ENCODE measurements at places on chromosomes 3 and 15. TPM values are rescaled to one million over a fixed set of nuclear protein-coding genes. Genes with fewer than 3 reads are reported as not detected.

The COL8A1 gene
- total RNA-seq: not detected

The MAP3K13 gene
- total RNA-seq: 13.1 TPM

The PPP1R14D gene
- total RNA-seq: not detected

The RMDN3 gene
- total RNA-seq: 43.4 TPM

The IGDCC3 gene
- not detected for total RNA-seq
